IMR-90 (cell line): ENCODE measurements at places on chromosomes 16 and 17. TPM values are rescaled to one million over a fixed set of nuclear protein-coding genes. Genes with fewer than 3 reads are reported as not detected.

- no peak for DNase-seq
Measured at GRCh38 chr16:29124828-29125227, 140.0 kb downstream of the LAT start.

GRCh38 chr17:67366193-67367157, at the start of gene PSMD12:
Gene PSMD12, minus strand, starts transcription at chr17:67366577. Its CDS starts 58 bp downstream, at chr17:67366519.
- peak; percentile 88 for DNase-seq

DNA sequence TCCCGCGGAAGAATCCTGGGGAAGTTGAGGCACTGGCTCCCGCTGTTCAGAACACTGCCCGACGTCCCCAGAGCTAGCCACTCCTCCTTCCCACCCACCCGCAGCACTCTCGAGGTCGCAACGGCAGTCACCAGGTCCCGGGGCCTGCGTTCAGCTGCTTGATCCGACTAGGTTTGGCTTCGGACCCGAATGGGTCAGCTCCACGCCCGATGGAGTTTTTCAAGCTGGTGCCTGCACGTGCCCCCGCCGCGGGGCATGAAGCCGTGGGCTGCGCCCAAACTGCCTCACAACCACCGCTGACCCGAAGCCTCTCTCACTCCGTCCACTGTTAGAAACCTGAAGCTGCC, 12.4 kb upstream of the ODF4 start:
- no peak for DNase-seq

The OR1F1 gene
- polyA plus RNA-seq: 0.12 and 0.27 TPM in 2 replicates

DNA sequence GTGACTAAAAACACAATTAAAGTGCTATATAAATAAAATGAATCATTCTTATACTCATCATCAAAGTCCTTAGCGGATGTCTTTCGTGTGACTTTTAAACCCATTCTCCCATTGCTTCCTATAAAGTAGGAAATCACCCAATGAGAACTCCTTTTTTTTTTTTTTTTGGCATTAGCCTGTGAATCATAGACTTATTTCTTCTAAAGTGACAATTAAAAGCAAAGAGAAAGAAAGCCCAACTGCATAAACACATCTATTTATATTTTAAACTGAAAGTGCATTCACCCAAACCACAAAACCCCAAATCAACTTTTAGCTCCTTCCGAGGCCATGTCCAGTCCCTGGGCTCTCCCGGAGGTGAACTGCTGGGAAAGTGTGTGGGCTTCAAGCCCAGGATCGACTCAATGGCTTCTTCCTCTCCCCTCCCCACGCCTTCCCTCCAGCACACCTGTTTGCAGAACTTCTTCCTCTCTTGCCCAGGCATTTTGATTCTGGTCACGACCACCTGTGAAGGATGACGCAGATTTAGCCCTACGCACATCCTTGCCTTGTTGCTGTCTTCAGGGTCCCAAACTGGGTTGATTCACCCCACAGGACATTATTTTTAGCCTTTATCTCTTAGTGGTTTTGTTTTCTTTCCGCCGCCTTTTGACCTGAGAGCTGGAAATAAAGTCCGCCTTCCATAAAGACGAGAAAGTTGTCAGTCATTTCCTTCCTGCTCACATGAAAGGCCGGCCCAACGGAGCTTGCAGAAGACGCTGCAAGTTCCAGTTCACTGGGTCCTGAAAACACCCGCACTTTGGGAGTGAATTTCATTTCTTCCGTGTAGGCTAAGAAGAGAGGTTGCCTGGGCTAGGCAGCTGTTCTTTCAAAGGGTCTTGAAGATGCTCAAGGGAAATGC, 166.8 kb downstream of the MAP2K6 start:
- DNase-seq: peak; percentile 47

DNA sequence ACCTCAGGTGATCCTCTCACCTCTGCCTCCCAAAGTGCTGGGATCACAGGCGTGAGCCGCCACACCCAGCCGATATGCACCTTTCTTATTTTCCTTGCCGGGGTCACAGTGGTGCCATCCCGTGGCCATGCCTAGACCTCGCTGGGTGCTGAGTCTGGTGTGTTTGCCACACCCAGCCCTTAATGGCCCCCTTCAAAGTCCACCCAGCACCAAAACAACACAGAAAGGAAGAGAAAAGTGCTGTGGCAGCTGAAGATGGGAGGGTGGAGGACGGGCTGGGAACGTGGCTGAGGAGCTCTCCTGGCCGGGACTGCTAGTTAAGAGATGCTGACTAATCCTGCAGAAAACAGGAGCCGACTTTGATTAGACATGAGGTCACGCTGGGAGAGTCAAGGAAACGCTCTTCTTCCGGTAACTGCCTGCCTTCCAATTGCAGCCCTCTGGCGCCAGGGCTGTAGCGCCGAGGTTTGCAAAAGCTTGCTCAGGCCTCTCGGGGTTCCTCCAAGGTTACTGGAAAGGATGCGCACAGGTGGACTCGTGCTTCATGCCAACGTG, 10.9 kb downstream of the SLC43A2 start:
- DNase-seq: peak; percentile 77

DNA sequence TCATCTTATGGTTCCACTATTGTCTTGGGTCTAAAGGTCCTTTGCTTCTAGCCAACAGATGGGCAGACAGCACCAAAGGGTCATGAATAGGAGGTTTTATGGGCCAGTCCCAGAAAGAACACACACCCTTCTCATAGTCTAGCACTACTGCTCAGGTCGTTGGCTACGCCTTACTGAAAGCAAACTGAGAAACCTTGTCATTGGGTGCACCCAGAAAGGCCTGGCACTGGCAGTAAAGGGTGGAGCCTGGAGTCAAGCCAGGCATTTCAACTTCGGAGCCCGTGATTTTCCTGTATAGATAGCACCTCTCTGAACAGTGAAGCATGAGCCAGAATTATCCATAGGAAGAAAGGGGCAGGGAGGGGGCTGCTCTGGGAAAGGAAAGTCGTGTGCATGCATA, 74.9 kb downstream of the VAT1L start:
- no peak for DNase-seq

- DNase-seq: no peak
Measured at GRCh38 chr17:36197387-36197703, 787 bp upstream of the CCL3L1 start.

The GAST gene
- not detected in 2 replicates for polyA plus RNA-seq

- DNase-seq: no peak
Measured at GRCh38 chr16:11194913-11195312, 61.1 kb downstream of the SOCS1 start.

- no peak for DNase-seq
Measured at GRCh38 chr17:3532106-3532858, 25.3 kb downstream of the TRPV3 start.

DNA sequence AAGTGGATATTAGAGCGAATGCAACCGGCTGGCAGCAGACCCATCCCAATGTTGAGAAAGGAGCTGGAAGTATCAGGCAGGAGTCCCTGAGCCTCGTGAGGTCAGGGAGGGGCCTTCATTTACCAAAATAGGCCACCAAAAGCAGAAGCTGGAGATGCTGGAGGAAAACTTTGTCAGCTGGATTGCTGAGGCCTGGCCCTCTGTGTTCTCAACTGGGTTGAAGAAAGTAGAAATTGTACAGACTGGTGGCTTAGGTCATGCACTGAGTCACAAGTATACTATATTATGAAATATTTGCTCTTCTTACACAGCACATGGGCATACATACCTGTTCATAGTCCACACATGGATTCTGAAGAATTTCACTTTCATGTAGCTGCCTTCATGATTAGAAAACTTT, 23.2 kb upstream of the TEKT3 start:
- DNase-seq: no peak

The SNAI3 gene
- 0.21 and 0.34 TPM in 2 replicates for polyA plus RNA-seq

GRCh38 chr17:75698659-75699058, 22.6 kb upstream of the ITGB4 start:
- DNase-seq: no peak

GRCh38 chr17:74547264-74547663, 1.3 kb upstream of the CD300C start:
- DNase-seq: no peak

GRCh38 chr17:43641416-43641815, 20.3 kb downstream of the MEOX1 start:
- DNase-seq: no peak

DNA sequence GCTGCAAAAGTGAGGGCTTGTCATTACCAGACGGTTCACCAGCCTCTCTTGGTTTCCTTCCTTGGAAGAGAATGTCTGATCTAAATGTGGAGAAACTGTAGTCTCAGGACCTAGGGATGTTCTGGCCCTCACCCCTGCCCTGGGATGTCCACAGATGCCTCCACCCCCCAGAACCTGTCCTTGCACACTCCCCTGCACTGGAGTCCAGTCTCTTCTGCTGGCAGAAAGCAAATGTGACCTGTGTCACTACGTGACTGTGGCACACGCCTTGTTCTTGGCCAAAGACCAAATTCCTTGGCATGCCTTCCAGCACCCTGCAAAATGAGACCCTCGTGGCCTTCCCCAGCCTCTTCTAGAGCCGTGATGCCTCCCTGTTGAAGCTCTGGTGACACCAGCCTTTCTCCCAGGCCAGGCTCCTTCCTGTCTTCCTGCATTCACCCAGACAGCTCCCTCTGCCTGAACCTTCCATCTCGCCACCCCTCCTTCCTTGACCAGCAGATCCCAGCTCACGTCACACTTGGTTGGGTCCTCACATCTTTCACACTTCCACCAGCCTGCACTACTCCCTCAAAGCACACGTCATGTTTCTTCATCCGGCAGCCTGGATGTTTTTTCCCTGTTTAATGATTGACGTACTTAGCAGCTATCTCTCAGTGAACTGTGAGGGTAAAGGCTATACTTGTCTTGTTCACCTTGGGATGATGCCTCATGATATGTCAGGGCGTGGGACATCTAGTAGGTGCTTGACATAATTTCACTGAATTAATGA, 4.3 kb downstream of the ZNF768 start:
- DNase-seq: no peak

- no peak for DNase-seq
Measured at GRCh38 chr17:71905376-71906031, 215.3 kb upstream of the SOX9 start.

DNA sequence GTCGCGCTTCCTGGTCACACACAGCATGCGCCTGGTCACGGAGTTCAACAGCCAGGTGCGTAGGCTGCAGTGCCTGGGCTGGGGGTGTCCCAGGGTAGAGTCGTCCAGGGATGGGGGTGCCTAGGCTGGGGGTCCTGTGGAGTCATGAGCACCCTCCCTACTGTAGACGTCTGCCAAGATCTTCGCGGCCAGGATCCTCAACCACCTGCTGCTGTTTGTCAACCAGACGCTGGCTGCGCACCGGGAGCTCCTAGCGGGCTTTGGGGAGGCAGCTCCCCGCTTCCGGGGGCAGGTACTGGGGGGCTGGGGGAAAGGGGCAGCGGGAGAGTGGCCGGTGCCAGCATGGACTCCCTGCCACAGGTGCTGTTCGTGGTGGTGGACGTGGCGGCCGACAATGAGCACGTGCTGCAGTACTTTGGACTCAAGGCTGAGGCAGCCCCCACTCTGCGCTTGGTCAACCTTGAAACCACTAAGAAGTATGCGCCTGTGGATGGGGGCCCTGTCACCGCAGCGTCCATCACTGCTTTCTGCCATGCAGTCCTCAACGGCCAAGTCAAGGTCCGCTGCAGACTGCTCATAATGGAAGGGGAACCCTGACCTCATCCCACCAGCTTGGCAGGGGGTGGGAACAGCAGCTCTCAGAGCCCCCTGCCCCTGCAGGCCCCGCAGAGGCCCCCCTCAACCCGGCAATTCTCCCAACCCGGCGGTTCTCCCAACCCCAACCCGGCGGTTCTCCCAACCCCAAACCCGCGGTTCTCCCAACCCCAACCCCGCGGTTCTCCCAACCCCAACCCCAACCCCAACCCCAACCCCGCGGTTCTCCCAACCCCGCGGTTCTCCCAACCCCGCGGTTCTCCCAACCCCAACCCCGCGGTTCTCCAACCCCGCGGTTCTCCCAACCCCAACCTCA, 2.4 kb downstream of the PDIA2 start:
- no peak for DNase-seq

DNA sequence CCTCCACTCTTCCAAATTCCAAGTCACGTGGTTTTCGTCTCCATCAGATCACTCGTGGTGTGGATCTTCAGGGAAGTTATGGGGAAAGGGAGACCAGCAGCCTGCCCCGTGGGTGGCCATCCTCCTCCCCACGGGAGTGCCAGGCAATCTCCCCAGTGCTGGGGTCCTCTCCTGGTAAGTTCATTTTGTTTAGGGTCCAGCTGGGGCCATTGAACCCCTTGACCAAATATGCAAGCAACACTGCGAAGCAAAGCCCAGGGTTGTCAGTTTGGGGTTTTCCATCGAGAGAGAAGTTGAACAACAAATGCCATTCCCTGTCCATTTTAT, 4.1 kb upstream of the LCMT1 start:
- no peak for DNase-seq

- DNase-seq: no peak
Measured at GRCh38 chr17:27631411-27631760, 398 bp downstream of the LGALS9 start.

DNA sequence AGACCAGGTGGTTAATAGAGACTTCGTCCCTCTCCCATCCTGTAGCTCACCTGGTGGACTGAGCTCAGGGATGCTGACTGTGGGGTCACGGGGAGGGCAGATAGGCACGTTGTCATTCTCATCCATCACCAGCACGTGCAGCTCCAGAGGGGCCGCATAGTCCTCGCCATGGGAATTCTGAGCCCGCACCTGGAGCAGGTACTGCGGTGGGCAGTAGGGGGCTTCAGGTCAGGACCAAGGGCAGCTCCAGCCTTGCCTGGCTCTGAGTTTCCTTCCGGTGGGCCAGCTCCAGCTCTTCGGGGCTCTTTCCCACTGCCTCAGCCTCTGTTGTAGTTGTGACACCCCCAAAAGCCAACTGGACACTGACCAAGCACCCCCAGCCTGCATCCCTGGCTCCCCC, 5.6 kb downstream of the CDH16 start:
- DNase-seq: no peak

DNA sequence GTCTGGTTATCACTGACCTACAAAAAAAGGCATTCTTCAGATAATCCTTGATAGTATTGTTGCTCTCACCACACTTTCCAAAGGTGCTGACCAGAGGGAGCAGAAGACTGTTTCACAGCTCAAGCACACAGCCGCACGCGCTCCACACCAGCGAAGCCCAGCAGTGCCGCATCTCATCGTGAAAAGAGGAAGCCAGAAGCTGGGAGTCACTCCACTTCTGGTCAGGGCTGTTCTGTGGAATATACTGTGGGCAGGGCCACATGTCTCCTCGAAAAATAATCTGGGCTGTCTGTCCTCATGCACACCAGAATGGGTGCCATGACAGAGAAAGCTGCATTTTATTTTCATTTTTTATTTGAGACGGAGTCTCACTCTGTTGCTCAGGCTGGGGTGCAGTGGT, 7.3 kb upstream of the PRSS36 start:
- no peak for DNase-seq

GRCh38 chr16:12545297-12545610, 258.4 kb downstream of the CPPED1 start:
- no peak for DNase-seq

The PMP22 gene
- 72.8 and 79.3 TPM in 2 replicates for polyA plus RNA-seq

The NFE2L1 gene
- 122 and 125 TPM in 2 replicates for polyA plus RNA-seq

DNA sequence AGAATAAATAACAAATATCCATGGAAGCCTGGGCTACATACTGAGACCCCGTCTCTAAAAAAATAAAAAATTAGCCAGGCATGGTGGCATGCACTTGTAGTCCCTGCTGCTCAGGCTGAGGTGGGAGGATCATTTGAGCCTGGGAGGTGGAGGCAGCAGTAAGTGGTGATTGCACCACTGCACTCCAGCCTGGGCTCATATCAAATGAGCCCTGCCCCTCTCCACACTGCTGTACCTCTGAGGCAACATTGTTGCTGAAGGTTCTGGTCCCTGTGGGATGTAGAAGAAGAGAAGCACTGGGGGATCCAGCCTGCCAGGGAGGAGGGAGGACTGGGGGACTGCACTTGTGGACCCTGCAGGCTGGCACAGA, 11.4 kb upstream of the ARHGAP23 start:
- DNase-seq: no peak

The RAB34 gene
- 374 and 387 TPM in 2 replicates for polyA plus RNA-seq

GRCh38 chr16:8751481-8752311, 45.7 kb downstream of the TMEM186 start:
- peak; percentile 78 for DNase-seq
